ENCODE measurements at places on chromosomes 7 and 10. TPM values are rescaled to one million over a fixed set of nuclear protein-coding genes. Genes with fewer than 3 reads are reported as not detected.

DNA sequence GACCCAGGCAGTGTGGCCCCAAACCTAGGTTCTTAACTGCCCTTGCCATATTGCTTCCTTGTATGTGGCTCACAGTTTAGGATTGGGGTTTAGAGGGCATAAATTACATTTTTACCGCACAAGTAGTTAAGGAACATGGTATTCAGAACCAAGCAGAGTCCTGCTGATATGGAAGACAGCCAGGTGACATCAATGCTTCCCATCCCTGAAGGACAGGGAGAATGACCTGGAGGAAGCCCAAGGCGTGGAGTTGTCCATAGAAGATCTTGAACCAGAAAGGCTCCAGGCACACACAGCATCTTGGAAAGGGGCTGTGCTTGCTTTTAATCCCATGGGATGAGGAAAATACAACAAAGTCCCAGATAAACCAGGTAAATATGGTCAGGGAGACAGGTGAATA is 48.3 kb downstream of the ATXN7L1 start:
- no peak for DNase-seq

DNA sequence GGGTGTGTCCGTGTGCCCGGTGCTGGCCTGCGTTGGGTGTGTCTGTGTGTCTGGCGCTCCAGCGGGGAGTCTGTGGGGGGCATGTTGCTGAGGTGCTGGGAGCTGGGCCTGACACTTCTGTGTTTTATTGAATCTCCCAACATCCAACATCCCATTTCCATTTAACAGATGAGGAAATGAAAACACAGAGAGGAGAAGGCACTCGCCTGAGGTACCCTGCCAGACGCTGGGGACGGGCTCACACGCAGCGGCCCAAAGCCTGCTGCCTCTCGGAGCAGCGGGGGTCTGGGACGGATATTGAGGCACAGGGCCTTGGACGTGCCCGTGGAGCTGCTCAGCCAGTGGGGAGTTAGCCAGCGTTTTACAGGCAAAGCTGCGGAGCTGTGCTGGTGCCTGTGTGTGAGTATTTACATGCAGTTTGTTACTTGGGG is 133.9 kb downstream of the DNAJB6 start:
- DNase-seq, result no peak

DNA sequence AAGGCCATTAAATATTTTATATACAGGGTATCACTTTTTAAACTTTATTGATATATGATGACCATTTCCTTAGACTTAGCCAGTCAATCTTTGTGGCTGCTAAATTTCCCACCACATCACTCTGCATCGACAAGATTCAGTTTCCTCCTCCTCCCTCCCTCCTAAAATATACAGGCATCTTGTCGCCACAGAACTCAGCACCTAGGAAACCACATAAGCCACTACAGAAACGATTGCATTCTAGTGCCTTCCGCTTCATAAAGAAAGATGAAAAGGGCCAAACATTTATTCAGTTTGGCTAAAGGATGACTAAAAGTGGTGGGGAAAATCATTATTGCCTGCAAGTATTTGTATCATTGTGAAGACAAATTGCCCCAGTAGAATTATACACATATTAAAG is 30.7 kb downstream of the ERCC6 start:
- no peak for DNase-seq

- no peak for DNase-seq
These were observed 90.4 kb downstream of the SPAG6 start for GRCh38 chr10:22435650-22436049.

DNA sequence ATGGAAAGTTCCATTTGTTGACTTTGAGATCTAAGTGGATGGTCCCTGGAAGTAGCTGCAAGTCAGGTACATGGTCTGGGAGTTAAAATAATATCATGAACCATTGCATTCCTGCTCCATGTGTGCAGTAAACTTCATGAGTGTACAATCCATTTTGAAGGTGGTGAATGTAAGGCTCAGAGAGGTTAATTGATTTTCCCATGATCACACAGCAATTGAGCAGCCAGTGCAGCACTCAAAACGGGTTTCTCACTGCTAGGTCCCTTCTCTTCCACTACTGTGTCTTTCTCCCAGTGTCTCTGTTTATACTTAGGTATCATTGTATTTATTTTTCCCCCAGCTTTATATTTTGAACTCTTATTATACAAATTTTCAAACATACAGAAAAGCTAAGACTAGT is 9.9 kb downstream of the ZSCAN25 start:
- DNase-seq, result no peak

Gene JAZF1
- total RNA-seq, result 3.4 TPM

GRCh38 chr10:77355844-77356243 is 281.8 kb downstream of the KCNMA1 start:
- no peak for DNase-seq

DNA sequence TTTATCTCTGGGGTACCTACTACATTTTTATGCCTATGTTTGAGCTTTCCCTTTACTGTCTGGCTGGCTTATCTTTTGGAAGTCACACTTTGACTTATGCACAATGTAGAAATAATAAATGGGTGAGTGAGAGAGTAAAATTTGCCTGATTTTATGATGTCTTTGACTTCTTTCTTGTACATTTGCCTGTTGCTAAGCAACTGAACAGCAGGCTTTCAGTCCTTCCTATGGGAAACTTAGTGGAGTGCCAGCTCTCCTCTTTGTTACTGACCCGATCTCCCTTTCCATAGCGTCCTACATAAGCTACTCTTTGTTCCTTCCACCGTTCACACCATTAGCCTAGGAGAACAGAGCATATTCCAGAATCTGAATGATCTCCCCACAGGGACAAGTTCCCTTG is 4.2 kb downstream of the TAS2R60 start:
- no peak for DNase-seq
